Stimulated activated CD8-positive, alpha-beta memory T cell treated with anti-CD3 and anti-CD28 coated beads, Interleukin-7, amount 100 ng/mL, for 1 hour (primary cell): ENCODE measurements at places on chromosomes 2 and 18.

DNA sequence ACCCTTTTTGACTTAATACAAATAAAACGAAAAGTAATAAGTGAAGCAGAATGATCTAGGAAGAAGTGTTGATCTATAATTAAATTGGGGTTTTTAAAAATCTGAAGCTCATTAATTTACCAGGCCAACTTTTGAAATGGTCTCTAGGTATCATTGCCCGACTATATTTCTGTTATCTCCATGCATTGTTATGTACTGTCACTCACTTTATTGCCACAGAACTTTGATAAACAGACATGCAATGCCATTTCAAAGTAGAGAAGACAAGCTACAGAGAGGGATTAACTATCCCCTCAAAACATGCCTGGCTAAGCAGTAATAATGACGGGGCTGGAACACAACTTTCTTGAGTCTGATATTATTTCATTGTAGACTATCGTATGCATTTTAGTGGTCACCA, 147.6 kb upstream of the ITGA4 start:
- no peak for DNase-seq

- DNase-seq = no peak
Observed at GRCh38 chr2:15802657-15803542, 137.4 kb upstream of the MYCN start.

DNA sequence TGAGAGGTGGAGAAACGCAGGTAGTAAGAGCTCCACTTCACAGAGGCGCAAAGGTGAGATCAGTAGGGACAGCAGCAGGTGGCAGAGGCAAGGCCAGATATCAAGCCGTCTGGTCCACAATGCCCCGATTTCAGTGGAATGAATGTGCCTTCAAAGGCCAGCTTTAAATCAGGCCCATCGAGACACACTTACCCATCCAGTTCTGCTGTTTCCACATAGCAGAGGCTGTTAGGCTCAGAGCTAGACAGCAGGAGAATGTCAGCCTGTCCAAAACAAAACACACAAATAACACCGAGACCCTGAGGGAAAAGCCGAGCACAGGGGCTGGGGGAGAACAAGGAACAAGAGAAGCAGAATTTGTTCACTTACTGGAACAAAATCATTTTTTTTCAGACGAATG, 75.8 kb upstream of the NARS1 start:
- DNase-seq = no peak

DNA sequence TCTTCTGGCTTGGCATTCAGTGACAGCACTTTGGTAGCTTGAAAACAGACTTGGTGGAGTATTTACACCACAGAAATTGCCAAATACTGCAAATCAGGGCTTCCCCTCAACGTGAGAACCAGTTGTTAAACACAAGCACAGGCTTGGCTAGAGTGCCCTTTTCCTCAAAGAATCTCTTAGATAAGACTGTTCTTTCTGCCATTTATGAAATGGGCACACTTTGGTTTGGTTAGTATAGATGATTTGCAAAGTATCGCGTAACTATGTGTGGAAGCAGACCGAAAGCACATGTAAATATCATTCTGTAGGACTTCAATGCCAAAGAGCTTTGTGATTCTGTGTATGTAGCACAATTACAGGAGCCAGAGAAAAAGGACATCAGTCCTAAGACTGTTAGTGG, 308.2 kb downstream of the DCC start:
- no peak for DNase-seq

DNA sequence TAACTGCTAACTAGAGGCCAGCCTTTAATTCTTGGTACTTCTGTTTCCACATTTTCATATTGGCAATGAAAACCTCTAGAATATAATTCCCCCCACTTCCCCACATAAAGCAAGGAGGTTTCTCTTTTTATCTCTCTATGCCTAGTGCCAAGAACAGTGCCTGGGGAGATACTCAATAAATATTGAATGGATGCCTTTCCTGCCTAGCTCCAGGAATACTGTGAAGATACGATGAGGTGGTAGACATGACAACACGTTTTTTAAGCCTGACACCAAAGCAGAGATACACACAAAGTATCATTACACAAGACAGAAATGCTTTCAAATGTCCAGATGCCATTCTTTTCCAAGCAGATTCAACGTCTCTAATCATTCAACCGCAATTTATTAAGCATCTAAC, 535.5 kb downstream of the XIRP2 start:
- no peak for DNase-seq

DNA sequence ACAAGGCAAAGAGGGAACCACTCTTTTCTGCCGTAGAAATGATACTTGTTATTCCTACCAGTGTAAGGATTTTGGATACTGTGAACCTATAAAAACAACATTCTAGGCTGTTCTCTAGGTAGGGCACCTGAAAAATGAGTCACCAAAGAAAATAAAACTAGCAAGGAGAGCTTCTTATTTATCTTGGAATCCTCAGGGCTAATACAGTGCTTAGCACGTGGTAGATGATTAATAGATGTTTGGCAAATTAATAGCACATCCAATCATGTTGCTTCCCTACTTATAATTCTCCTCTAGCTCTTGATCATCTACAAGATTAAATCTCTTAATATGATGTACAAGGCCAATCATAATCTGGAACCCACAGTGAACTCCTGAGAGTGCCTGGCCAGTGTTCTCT, 73.1 kb downstream of the AAK1 start:
- no peak for DNase-seq
